ENCODE measurements at places on chromosomes 12 and 14. TPM values are rescaled to one million over a fixed set of nuclear protein-coding genes. Genes with fewer than 3 reads are reported as not detected.

TTLL5 gene
- total RNA-seq = 10.6 TPM

SCYL2 gene
- total RNA-seq = 54.8 TPM

VASH1 gene
- 2.3 TPM for total RNA-seq

DIO2 gene
- total RNA-seq = not detected

FAIM2 gene
- not detected for total RNA-seq

PTPRR gene
- total RNA-seq = not detected

Data from mononuclear cell (primary cell).